Left renal pelvis (tissue), 4 donors: ENCODE measurements at places on chromosomes 11 and 22.

- DNase-seq, result no peak
These were observed 11.3 kb downstream of the TRIM66 start for GRCh38 chr11:8671193-8671612.

DNA sequence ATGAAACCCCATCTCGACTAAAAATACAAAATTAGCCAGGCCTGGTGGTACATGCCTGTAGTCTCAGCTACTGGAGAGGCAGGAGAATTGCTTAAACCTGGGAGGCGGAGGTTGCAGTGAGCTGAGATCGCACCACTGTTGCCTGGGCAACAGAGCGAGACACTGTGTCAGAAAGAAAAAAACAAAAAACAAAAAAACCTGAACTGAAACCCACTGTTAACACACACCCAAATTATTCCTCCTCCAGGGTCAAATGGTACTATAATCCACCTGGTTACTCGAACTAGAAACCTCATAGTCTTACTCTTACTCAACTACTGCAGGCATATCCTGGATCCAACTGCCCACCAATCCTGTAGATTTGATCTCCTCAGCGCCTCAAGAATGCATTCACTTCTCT is 35.5 kb downstream of the USP28 start:
- no peak for DNase-seq

GRCh38 chr11:125093502-125093901 is 17.9 kb downstream of the TMEM218 start:
- no peak for DNase-seq

GRCh38 chr11:70456921-70457532 is 58.7 kb downstream of the CTTN start:
- DNase-seq, result no peak

- DNase-seq, result no peak
These were observed 136.3 kb downstream of the PKNOX2 start for GRCh38 chr11:125300791-125301218.

DNA sequence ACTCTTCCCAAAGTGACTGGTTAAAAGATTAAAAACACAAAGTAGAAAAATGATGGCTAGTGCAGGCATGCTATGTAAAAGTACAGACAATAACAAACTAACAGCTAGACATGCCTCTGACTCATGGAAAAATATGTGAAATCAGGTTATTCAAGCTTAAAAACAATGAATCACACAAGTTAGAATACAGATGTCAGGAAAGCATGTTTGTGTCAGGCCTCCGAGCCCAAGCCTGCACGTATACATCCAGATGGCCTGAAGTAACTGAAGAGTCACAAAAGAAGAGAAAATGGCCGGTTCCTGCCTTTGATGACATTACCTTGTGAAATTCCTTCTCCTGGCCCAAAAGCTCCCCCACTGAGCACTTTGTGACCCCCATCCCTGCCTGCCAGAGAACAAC is 110.1 kb downstream of the NOX4 start:
- no peak for DNase-seq
